ENCODE measurements at places on chromosomes 13 and 19. TPM values are rescaled to one million over a fixed set of nuclear protein-coding genes. Genes with fewer than 3 reads are reported as not detected.

The CEACAM8 gene
- not detected for total RNA-seq

The YJU2 gene
- 12.6 TPM for total RNA-seq

The TLE2 gene
- total RNA-seq = 3.8 TPM

The RNASEH2A gene
- 3.1 TPM for total RNA-seq

The THSD8 gene
- not detected for total RNA-seq

The POSTN gene
- total RNA-seq = 38.0 TPM

All from fibroblast of lung (primary cell).